ENCODE measurements at places on chromosomes 1 and 21.

GRCh38 chr21:34043333-34043732, 30.0 kb upstream of the MRPS6 start:
- DNase-seq = no peak

DNA sequence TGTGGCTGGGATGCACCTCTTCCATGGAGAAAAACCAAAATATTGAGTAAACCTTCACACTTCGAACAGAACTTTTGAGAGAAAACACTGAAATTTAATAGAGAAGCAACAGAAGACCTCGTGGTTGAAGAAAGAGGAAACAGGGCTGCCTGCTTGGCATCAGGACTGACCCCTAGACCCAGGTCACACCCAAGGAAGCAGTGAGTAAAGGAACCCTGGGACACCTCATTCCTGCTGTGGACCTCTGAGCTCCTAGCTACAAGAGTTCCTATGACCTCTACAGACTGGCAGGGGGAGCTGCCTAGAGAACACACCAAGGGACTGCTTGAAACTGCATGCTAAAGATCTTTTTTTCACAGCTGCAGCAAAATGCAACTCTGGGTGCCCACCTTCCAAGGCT, 67.8 kb downstream of the FASLG start:
- DNase-seq = no peak

DNA sequence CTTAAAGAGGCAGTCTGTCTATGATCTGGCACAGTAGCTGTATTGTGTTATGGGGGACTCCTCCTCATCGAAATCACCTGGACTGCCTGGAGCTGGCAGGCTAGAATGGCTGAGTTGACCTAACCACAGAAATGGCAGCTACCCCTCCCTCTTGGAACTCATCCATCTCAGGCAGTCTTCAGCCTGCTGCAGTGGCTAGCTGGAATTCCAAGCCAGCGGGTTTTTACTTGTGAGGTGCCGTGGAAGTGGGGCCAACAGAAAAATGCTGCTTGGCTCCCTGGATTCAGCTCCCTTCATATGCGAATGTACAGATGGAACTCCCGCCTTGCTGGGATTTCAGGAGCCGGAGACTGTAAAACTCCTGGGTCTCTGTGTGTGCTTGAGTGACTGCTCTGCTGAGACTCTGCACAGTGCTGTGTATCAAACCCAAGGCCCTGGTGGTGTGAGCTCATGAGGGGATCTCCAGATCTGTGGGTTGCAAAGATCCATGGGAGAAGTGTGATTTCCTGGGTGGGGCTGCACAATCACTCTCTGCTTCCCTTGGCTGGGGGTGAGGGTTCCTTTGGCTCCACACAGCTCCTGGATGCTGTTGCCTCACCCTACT, 316.9 kb downstream of the CTH start:
- DNase-seq = no peak

- no peak for DNase-seq
Measured at GRCh38 chr1:30125021-30125820, 598.2 kb downstream of the MATN1 start.

GRCh38 chr1:8263791-8264190, 54.1 kb upstream of the SLC45A1 start:
- DNase-seq = no peak

DNA sequence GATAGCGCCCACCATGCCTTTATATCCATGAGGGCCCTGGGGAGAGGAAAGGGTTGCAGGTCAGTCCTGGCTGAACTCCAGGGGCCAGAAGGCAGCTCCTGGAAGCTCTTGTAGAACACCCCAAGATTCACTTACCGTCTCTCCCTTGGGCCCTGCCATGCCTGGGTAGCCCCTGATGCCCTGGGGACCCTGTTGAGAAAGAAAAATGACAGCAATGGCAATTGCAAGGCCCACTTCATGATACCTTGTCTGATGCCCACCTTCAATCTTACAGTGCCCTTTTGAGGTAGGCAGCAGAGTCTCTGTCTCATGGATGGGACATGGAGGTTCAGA, 7.0 kb downstream of the COL9A2 start:
- no peak for DNase-seq

- no peak for DNase-seq
Measured at GRCh38 chr1:54716299-54717047, 812 bp downstream of the TTC4 start.

- no peak for DNase-seq
Measured at GRCh38 chr21:31387560-31388186, 43.6 kb upstream of the TIAM1 start.

DNA sequence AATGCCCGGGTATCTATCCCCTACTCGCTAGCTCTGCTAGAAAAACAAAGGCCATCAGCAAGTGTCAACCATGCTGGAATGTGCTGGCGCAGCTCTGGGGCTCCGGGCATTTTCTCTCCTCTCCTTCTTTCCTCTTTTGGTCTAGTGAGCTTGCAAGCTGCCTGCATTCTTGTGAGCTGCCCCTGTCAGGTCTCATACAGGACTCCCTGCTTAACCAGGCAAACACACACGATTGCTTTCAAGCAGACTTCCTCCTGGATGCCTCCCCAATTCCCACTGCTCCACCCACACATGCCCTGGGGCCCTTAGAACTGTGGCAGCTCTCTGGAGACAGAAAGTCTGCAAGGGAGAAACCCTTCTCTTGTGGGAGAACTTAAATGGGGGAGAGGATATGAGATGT, 35.7 kb upstream of the SUCO start:
- no peak for DNase-seq

- DNase-seq = no peak
Measured at GRCh38 chr1:226993814-226994585, 53.9 kb downstream of the COQ8A start.

DNA sequence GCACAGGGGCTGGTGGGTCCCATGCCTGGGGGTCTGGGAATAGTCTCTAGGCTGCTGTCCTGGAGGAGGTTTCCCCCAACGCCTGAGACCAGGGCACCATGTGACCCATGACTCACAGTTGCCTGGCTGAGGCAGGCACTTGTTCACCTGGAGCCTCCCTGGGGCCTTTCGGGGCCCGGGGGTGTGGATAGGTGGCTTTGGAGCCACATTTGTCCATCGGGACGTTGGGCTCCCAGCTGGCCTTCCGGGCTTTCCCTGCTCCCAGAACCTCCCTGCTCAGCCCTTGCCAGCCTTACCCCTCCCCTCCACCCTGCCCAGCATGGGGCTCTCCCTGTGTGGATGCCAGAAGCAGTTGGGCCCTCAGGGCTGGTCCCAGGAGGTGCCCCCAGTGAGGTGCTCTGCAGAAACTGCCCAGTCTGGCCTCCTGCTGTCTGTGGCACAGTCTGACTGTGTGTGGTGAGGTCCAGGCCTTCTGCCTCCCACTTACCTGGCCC, 14.2 kb downstream of the COL6A1 start:
- no peak for DNase-seq

DNA sequence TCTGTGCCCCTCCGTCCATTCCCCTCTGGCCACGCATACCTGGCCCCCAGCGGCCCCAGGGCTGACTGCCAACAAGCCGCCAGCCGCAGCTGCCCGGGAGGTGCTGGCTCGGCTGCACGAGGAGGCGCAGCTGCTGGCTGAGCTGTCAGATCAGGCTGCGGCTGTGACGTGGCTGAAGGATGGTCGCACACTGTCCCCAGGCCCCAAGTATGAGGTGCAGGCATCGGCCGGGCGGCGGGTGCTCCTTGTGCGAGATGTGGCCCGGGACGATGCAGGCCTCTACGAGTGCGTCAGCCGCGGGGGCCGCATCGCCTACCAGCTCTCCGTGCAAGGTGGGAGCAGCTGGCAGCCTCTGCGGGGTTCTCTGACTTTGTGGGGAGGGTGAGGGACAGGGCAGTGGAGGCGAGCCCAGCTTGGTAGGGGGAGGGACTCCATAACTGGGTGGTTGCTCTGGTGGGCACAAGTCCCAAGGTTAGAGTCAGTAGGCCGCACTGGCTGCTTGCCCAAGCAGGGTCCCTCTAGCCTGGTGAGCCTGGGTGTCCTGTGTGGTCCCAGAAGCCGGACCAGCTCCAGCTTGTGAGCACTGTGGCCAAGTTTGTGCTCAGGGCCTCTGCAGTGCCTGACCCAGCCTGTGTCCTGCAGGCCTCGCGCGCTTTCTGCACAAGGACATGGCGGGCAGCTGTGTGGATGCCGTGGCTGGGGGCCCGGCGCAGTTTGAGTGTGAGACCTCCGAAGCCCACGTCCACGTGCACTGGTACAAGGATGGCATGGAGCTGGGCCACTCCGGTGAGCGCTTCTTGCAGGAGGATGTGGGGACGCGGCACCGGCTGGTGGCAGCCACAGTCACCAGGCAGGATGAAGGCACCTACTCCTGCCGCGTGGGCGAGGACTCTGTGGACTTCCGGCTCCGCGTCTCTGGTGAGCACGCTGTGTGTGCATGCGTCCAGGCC, 8.8 kb downstream of the OBSCN start:
- no peak for DNase-seq

GRCh38 chr1:94283462-94283861, 46.1 kb upstream of the ARHGAP29 start:
- DNase-seq = no peak

DNA sequence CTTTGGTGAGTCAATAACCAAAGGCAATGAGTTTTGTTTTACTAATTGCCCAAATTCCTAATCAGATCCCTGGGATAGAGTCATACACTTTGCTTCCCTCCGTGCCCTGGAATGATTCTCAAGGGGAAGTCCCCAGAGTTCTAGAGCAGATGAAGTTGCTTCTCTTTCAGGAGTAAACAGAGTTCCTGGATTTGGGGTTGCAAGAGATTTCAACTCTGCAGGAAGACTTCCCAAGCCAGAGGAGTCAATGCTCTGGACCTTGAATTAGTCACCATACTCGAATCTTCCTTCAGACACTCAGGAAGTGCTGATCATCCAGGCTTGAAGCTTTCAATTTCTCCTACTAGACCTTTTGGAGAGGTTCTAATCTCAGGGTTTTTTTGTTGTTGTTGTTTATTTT, 39.6 kb downstream of the FCER1A start:
- no peak for DNase-seq

DNA sequence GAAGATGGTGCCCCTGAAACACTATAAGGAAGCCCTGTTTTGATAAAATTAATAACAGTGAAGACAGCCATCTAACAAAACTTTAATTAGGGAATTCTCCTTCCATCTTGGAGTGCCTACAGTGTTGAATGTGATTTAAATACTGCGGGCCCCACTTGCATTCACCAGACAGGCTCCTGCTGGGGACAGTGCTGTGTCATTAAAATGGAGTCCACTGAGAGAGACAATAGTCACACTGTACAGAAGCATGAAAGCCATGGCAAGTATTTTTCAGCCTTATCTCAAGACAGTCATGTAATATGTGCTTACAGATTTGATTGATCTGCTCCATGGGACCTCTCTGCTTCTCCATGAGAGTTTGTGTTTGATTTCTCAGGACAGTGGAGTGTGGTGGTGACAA, 29.7 kb upstream of the ZBTB18 start:
- no peak for DNase-seq
